ENCODE measurements at places on chromosomes 12 and 14.

- no peak for DNase-seq
Observed at GRCh38 chr14:89391123-89391522, 25.9 kb downstream of the FOXN3 start.

GRCh38 chr12:30927222-30927611, 669 bp downstream of the TSPAN11 start:
- no peak for DNase-seq

- no peak for DNase-seq
Observed at GRCh38 chr14:63712123-63712522, 15.7 kb downstream of the SGPP1 start.

GRCh38 chr12:105348561-105348960, 18.1 kb downstream of the C12orf75 start:
- DNase-seq, result no peak

GRCh38 chr12:8154526-8154925, 2.3 kb upstream of the ZNF705A start:
- no peak for DNase-seq

DNA sequence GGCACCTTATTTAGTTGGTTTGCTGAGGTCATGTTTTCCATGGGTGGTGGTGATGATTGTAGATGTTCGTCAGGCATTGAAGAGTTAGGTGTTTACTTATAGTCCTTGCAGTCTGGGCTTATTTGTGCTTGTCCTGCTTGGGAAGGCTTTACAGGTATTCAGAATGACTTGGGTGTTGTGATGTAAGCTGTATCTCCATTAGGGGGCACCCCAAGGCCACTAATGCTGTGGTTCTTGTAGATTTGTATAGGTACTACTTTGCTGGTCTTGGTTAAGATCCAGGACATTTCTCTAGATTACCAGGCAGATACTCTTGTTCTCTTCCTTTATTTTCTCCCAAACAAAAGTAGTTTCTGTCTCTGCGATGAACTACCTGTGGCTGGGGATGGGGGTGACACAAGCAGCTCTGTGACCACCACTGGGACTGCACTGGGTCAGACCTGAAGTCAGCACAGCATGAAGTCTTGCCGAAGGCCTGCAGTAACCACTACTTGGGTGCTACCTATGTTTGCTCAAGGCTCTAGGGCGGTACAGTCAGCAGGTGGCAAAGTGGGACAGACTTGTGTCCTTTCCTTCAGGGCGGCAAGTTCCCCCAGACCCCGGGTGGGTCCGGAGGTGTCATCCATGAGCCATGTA, 35.8 kb upstream of the FBXO33 start:
- DNase-seq, result no peak

GRCh38 chr14:21019366-21019765, 5.5 kb downstream of the NDRG2 start:
- DNase-seq, result no peak

GRCh38 chr12:124080649-124081048, 107.6 kb downstream of the ZNF664 start:
- DNase-seq, result no peak

DNA sequence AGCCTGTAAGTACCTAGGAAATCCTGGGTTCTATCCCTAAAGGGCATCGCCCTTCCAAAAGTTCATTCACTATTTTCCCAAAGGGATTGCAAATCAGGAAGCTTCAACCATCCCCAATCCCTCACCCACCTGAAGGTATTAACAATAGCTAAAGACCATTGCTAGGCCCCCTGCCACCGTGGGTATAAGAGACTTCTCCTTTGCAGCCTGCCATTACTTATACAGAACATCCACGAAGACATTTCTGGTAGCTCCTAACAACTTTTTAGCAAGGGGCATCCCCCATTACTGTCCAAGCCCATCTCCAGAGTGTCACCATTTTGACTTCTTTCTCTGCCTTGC, 384 bp upstream of the SMUG1 start:
- DNase-seq, result no peak

DNA sequence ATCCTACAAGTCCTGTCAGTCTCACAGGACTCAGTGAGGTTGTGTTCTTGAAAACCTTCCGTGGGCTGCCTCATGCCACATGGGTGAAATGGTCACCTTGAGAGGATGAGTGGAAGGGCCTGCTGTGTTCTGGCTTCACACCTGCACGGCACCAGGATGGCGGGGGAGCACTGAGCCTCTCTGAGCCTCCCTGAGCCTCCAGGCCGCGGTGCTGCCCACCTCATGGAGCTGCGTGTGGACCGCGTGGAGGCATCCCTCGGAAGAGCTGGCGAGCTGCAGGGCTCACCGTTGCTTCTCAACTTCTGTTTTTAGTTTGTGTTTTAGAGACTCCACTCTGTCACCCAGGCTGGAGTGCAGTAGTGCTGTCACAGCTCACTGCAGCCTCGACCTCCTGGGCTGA, 56.2 kb downstream of the TEAD4 start:
- DNase-seq, result no peak

DNA sequence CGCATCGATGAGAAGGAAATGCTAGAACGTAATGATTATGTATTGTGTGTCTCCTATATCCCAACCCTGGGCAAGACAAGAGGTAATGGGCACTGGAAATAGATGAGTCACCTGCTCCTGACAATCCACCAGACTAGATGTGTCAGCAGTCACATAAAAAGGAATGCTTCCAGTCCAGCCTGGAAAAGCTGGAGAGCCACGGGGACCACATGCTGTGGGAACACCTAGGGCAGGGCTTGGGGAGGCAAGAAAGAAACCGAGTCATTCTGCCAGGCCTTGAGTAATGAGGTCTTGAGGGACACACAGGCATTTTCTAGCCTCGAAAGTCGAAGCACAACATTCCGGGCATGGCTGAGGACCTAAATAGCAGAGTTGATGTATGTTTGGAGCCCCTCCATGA, 716.7 kb upstream of the TMEM132C start:
- DNase-seq, result no peak

DNA sequence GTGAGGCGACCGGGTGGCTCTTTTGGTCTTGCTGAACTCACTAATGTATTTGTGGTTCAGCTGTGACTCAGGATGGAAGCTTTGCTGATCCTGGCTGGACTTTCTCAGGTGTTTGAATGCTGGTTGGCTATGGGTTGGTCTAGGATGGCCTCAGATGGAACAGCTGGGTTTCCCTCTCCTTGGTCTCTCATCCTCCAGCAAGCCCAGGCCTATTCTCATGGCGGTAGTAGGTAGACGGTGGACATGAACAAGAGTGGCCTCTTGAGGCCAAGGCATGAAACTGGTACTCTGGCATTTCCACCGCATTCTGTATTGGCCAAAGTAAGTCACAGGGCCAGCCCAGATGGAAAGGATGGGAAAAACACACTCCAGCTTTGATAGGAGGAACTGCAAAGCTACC, 11.8 kb upstream of the POLR3B start:
- DNase-seq, result no peak

DNA sequence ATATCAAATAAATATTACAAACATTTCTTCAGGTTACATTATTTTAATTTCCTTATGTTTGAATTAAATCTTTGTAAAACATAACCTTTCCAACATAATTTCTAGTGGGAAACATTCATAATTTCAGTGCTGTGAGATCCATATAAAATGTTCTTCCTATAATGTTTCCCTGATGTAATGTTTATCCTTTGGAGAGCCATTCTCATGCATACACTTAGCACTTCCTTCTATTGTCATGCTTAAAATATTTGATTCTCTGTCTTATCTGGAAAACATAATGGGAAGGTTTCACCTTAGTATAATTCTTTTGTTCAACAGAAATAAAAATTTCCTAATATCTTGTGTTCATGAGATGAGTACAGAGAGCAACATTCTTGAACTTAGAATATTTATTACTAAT, 472.5 kb downstream of the ADAMTS20 start:
- DNase-seq, result no peak

- DNase-seq, result no peak
Observed at GRCh38 chr12:90028635-90029051, 320.0 kb upstream of the ATP2B1 start.

- no peak for DNase-seq
Observed at GRCh38 chr12:42705863-42706262, 116.3 kb upstream of the PRICKLE1 start.

DNA sequence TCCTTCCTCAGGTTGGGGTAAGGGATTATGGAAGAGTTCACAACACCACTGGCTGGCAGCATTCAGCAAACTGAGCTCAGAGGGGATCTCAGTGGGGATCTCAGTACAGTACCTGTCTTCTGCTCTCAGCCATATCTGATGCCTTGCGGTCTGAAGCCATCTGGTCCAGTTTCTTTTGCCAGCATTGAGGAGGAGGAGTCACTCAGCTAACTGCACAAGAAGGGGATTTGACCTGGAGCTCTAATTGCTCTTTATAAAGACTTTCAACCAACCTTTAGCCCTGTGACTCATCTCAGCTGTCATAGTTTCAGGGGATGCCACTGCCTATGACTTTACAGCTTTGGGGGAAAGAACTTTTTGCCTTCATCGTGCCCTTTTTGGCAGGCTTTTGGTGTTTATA, 44.9 kb downstream of the JKAMP start:
- DNase-seq, result no peak

- no peak for DNase-seq
Observed at GRCh38 chr12:131640525-131640924, 70.4 kb upstream of the SFSWAP start.

DNA sequence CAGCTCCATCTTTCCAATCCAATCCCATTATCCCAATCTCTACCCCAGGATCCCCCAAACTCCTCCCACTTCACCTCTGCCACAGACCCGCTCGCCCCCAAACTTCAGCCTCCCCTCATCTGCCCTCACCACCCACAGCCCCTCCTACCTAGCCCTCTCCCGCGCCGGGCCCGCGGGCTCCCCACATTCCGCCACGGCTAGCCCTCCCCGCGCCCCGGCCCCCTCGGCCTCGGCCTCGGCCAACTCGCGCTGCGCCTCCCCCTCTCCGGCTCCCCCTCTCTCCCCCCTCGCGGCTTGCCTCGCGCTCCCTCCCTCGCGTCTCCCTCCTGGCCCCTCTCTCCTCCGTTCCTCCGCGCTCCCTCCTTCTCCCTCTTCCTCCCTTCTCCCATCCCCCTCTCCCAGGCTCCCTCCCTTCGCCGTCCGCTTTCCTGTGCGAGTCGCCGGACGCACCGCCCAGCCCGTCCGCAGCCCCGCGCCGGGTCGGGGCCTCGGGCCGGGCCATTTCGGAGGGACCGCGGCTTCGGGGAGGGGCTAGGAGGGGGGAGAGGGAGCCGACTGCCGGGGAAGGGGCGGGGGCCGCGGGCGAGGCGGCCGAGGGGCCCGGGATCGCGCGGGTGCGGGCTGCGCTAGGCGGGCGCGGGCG, at the start of gene ATN1:
Gene ATN1, plus strand, starts transcription at position 581 of the 643 bp plus-strand sequence. CDS start 6,043 bp downstream, outside the sequence.
- peak; percentile 57 for DNase-seq

GRCh38 chr14:75311356-75311755, 32.7 kb downstream of the FOS start:
- DNase-seq, result no peak

GRCh38 chr14:87816416-87816815, 176.6 kb downstream of the GALC start:
- DNase-seq, result no peak

- no peak for DNase-seq
Observed at GRCh38 chr14:29815016-29815674, 112.5 kb downstream of the PRKD1 start.

GRCh38 chr12:128008341-128008740, 258.6 kb upstream of the TMEM132C start:
- DNase-seq, result no peak

DNA sequence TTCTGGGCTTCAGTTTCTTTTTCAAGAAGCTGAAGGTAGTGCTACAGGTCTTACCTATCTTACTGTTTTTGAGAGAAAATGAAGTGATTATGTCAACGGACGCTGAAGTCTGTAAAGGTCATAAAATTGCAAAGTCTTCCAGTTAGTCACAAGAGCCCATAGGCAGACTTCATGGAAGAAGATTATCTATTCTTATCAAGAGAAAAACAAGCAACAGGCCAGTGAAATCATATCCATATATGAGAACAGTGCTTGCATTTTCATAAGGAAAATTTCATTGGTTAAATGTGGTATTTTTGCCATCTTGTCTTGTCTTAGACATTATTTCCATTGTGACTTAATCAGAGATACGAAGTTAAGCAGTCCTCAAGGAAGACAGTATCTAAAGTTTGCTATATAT, 412.7 kb upstream of the SEL1L start:
- DNase-seq, result no peak

DNA sequence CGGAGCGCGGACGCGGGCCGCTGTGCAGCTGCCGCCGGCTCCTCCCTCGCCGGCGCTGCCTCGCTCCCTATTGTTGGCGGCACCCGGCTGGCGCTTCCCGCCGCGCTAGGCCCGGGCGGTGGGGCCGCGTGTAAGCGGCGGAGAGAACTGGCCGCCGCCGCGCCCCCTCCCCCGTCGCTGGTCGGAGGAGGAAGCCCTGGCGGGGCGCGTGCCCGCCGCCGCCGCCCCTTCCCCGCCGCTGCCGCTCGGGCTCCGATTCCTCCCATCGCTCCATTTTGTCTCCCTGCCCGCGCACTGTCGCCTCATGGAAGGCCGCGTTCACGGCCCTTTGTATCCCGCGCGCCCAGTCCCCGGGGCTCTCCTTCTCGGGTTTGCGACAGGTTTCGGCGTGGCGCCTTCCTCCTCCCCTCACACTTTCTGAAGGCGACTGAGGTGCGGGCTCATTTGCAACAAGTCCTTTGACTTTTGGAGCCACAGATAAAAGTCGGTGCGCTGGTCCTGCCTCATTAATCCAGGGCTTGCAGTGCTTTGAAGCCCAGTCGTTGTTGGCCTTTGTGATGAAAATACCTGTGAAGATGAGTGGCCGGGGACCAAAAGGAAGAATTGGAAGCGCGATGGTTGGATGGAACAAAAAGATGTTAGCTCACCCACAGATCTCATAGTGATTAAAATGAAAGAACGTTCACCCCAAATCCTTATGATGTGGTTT, 707 bp downstream of the CPSF6 start:
- DNase-seq, result peak; percentile 60

- no peak for DNase-seq
Observed at GRCh38 chr12:118874698-118875548, 106.4 kb upstream of the SRRM4 start.

GRCh38 chr12:107492393-107493134, 193.0 kb upstream of the PWP1 start:
- DNase-seq, result no peak

DNA sequence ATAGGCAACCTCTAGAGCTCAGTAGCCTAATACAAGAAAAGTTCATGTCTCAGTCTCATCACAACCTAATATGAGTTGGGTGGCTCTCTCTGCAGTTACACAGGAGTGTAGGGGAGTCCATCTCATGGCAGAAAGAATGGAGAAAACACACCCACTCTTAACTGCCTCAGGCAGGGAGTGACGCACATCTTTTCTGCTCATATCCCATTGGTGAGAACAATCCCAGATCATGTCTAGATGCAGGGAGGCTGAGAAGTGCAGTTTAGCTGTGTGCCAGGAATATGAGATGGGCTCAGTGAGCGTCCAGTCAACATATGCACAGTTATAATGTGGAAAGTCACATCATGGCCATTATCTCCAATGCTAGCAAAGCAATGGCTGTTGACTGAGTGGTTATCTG, 59.3 kb upstream of the KCNA5 start:
- no peak for DNase-seq

- no peak for DNase-seq
Observed at GRCh38 chr14:100842799-100843198, 16.9 kb downstream of the MEG3 start.

Measured in activated CD4-positive, CD25-positive, alpha-beta regulatory T cell treated with anti-CD3 and anti-CD28 coated beads, Interleukin-2, amount 50 U/mL, for 72 hours (primary cell).